COLO829 (cell line): ENCODE measurements at places on chromosomes 16 and 17.

- DNase-seq: no peak
Observed at GRCh38 chr16:84570739-84571403, 47.0 kb downstream of the COTL1 start.

DNA sequence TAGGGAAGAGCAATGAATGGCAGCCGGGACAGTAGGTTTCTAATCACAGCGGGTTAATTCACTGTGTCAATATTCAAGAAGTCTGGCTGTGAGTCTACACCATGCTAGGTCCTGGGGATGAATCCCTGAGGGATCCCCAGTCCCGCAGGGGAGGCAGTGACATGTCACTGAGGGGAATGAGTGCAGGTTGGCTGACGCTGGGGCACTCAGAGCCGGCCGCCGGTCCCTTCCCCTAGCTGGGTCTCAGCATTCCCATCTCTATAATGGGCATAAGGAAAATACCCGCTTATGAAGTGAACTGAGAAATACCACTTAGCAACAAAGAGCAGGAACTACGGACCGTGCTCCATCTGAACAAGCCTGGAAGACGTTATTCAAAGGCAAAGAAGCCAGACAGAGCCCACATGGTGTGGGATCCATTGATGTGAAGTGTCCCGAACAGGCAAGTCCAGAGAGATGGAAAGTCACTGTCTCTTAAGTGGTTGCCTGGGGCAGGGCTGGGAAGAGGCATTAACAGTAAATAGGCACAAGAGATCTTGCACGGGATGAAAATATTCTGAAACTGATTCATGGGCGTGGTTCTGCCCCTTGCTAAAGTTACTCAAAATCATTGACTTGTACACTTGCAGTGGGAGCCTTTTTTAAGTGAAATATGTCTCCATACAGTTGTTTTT is 31.9 kb downstream of the PPL start:
- peak; percentile 14 for DNase-seq

- DNase-seq: no peak
Observed at GRCh38 chr16:67407788-67408452, 8.4 kb downstream of the ZDHHC1 start.

- DNase-seq: no peak
Observed at GRCh38 chr16:87190288-87191230, 126.6 kb downstream of the C16orf95 start.

DNA sequence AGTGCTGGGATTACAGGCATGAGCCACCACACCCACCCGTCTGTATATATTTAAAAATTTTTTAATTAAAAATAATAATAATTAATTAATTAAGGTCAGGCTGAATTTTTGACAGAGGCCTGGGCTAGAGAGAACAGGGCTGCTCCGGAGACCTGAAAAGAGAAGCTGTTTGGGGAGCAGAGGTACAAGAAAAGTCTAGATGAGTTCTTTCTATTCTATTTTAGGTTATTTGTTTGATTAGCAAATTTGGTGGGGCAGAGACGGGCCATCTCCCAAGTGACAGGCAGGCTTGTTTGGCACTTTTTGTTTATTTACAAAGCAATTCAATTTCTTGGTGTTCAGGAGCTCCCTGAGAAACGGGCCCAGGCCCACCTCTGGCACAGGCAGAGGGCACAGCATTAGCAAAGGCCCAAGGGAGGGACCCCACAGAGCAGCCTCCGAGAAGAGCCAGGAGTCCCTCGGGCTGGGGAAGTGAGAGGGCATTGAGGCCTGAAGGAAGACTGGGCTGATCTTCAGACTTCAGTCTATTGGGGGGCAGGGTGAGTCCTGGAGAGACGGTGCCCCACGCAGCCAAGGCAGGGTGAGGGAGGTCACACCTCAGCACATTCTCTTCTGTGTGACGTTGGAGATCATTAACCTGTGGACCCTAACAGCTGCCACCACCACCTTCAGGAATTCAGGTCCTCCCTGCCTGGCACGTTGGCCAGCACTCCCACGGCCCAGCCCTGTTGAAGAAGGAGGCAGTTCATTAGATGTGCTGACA is 10.8 kb upstream of the RIPOR1 start:
- no peak for DNase-seq

- no peak for DNase-seq
Observed at GRCh38 chr17:61458000-61458399, 5.8 kb downstream of the TBX4 start.

- DNase-seq: no peak
Observed at GRCh38 chr16:57842601-57843000, 40.3 kb upstream of the KIFC3 start.

DNA sequence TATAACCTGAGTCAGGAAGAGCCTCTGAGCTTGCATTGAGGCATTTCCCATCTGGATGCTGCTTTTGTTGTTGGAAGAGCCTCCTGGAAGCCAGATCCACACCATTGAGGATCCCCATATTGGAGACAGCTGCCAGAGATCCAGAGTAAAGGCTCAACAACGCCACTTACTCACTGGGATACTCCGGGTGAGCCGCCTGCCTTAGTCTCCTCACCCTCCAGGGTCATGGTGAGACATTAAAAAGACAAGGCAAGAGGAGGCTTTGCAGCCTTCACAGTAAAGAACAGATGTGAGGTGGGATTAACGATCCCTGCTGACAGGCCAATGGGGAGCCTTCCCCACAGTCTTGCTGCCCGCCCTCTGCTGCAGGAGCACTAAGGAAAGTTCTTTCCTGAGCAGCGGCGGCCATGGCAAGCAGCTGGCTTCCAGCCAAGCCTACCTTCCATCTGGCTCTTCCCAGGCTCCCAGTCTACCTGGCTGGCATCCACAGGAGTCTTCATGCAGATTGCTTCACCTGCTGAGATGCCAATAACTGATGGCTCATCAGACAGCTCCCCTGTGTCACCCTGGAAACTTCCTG is 198.5 kb downstream of the CYLD start:
- no peak for DNase-seq

DNA sequence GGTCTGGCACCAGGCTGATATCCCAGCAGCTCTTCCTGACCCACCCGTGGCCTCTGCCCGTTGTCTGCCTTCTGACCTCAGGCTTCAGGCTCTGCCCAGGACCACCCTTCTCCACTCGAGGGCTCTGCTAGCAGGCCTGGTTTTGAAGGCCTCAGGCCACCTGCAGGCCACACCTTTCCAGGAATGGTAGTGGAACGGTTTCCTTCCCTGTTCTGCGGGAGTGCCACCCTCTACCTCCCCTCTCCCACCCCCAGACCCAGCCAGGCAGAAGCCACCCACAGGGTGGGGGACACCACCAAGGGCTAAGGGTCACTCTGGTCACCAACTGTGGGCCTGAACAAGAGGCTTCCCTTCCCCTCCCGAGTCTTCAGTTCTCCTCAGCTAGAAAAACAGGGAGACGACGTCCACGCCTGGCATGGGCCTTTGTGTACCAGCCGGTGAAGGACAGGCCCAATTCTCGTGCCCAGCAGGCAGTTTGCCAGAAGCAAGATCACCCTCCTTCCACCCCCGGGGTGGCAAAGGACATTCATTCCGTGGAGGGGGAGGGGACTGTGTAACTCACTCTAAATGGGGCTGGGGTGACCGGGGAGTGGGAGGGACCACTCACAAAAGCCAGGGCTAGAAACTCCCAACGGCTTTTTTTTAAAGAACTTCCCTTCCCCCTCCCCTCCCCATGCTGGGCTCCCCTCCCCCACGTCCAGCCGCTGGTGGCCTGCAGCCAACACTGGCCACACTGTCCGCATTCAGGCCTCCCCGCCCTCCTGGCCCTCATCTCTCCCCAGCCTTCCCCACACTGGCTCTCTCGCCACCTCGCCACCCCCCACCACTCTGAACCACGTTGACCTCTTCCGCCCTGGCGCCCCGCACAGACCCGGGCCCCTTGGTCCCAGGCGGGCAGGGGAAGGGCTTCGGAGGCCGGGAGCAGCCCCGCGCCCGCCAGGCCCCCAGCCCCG is 7.7 kb downstream of the CBX4 start:
- peak; percentile 87 for DNase-seq

DNA sequence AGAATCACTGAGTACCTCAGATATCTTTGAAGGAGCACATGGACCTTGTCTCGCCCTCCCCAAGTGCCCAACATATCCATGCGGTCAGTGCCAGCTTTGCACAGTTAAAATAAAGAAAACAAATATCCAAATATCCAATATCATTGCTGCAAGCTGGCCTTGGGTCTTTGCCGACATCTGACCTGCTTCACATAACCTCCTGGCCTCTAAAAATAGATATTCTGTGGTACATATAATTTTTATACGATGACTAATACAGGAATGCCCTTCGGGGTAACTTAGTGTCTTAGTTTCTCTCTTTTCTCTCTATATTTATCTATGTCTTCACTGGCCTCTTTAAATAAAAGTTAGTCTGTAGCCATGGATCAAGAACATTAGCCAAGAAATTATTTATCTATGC is 67.8 kb downstream of the MAF start:
- peak; percentile 35 for DNase-seq

DNA sequence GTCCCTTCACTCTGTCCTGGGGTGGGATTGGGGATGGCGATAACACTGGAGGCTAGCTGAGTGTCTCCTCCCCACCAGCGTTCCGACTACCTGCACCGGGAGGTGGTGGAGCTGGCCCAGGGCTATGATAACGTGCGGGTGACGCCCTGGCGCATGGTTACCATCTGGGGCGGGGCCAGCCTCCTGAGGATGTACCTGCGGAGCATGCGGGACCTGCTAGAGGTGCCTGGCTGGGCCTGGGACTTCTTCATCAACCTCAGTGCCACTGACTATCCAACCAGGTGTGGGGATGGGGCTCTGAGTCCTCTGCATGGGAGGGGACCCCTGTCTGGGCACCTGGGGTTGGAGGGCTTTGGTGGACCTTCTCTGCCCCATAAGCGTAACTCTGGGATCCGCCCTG is 8.8 kb downstream of the XYLT2 start:
- DNase-seq: no peak

- no peak for DNase-seq
Observed at GRCh38 chr17:66537502-66537901, 235.1 kb downstream of the PRKCA start.

DNA sequence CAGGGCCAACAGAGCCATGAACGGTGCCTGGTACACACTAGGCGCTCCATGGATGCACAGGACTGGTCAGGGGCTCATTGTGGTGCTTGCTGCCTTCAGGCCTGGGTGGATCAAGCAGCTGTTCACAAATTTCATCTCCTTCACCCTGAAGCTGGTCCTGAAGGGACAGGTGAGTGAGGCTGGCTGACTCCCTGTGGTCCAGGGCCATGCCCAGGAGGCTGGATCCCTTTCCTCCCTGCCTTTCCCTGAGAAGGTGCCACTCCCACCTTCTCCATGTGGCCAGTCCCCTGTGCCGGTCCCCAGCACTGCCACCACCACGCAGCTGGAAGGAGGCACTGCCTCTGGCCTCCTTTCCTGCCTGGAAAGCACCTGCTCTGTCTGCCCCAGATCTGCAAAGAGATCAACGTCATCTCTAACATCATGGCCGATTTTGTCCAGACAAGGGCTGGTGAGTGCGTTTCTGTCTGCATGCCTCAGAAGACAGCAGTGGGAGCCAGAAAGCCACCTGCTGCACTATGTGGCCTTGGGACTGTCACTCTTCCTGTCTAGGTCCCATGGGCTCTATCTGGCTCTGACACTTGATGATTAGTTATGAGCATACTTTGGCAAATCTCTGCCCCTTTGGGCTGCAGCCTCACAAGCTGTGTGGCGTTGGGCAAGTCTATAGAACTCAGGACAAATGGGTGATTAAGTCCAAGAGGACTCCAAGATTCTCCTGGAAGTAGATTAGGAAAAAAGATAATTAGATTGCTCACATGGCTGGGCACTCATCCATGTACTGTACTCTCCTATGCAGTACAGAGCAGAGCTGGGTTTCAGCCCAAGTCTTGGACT is 9.4 kb downstream of the CETP start:
- DNase-seq: no peak

DNA sequence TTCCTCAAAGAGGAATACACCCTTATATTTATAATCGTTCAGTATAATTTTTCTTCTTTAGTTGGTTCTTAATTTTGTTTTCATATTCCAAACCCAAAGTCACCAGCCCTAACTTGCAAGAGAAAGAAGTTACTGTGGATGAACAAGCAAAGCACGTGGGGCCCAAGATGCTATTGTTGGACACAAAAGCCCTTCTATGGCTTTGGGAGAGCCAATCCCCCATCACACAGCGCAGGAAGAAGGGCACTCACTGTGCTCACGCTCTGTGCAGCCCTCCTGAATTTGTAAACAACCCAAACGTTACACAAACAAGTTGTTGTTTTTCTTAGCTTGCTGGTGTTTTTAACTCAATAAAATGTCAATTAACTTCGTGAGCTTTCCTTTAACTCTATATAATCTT is 22.5 kb downstream of the SPPL2C start:
- no peak for DNase-seq

GRCh38 chr17:76087531-76087930 is 8.5 kb downstream of the ZACN start:
- no peak for DNase-seq

- DNase-seq: no peak
Observed at GRCh38 chr17:75698659-75699058, 22.6 kb upstream of the ITGB4 start.

GRCh38 chr16:5466551-5466950 is 369.0 kb upstream of the EEF2KMT start:
- no peak for DNase-seq

DNA sequence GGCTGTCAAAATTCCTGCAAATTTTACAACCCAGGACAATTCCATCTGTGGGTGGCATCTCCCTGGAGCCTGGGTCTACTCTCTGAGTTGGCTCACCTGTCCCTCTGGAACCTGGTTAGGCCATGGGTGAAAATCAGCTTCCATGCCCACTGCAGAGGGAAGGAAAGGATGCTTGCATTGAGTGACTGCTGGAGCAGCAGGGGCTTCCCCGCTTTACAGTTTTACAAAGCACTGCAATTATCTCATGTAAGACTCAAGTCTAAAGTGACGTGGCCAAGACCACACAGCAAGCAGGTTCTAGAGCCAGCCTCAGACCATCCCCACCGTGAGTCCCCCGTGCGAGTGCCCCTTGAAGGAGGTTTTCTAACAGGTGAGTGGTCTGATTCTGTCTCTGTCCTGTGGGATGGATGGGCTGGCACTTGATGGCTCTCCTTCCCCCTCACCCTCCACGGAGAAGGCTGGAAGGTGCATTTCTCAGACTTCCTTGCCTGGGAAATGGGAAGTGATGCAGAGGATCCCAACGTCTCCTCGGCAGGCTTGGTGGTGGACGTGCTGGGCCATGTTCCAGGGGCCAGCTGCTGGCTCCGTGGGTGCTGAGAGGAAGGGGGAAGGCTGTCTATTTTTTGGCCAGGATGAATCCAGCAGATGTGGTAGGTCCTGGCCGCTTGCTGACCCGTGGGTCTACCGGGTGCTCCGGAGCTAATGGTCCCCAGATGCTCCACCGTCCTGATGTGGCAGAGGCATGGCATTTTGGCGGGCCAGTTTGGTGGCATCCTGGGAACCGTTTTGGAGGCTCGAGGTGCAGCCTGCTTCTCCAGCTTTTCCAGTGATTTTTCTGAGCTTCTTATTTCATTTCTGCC is 26.3 kb upstream of the CBX4 start:
- DNase-seq: no peak

- no peak for DNase-seq
Observed at GRCh38 chr16:1637526-1637925, 25.4 kb downstream of the CRAMP1 start.

- DNase-seq: no peak
Observed at GRCh38 chr16:47713225-47713595, 252.1 kb downstream of the PHKB start.
